ENCODE measurements at places on chromosomes 13 and 19.

- no peak for DNase-seq
These were observed 692.6 kb upstream of the SLITRK1 start for GRCh38 chr13:84574851-84575250.

GRCh38 chr19:14218620-14219330 is 12.8 kb upstream of the ADGRL1 start:
- no peak for DNase-seq

GRCh38 chr19:35549174-35549788 is 3.9 kb downstream of the TMEM147 start:
- DNase-seq: no peak

GRCh38 chr19:38695832-38696728 is 48.2 kb downstream of the CAPN12 start:
- DNase-seq: no peak
